Inflammatory macrophage treated with lipopolysaccharide for 4 hours (primary cell): ENCODE measurements at places on chromosomes 3 and 15.

GRCh38 chr15:58447271-58448010, 15.7 kb downstream of the LIPC start:
- DNase-seq: peak; percentile 80

DNA sequence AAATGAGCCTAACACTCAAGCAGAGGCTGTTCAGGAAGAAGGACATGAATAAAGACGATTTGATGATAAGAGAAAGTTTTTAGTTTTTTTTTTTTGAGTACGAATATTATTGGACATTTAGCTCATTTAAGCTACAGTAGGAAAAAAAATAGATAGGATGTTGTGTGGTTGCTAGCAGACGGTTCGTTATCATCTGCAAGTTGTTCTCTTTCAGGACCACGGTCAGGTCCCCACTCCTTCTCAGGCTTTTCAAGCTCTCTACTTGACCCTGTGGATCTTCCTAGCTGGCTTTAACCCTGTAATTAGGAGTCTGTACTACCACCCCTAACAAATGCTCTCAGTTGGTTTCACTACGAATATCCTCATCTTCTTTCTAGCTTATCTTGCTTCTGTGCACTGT, 1.1 kb downstream of the KCNH8 start:
- peak; percentile 24 for DNase-seq

DNA sequence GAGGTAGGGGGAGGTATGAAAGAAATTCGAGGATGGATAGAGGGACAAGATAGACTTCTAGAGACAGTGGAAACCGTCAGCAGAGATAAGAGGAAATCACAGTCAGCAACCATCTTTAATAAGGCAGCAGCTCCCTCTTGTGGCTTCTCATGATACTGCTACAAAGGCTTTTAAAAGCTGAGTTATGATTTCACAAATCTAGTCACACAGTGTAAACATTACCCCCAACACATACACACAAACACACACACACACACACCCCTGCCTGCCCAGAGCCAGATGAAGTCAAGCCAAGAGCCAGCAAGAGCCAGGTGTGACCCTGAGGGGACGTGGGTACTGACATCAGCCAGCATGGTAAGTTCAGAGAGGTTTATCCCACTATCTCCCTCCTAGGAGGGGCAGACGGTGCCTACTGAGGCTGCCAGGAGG, 18.9 kb upstream of the TGM5 start:
- DNase-seq: peak; percentile 71

GRCh38 chr15:68699124-68699880, 120.5 kb downstream of the CORO2B start:
- no peak for DNase-seq

DNA sequence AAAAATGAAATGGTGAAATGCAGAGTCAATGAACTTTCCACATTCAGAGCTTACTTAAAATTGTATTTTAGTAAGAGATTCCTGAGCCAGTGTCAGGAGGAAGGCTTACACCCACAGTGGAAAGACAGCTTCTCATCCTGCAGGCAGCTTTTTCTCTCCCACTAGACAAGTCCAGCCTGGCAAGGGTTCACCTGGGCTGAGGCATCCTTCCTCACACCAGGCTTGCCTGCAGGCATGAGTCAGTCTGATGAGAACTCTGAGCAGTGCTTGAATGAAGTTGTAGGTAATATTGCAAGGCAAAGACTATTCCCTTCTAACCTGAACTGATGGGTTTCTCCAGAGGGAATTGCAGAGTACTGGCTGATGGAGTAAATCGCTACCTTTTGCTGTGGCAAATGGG, 3.1 kb downstream of the CCR4 start:
- no peak for DNase-seq

DNA sequence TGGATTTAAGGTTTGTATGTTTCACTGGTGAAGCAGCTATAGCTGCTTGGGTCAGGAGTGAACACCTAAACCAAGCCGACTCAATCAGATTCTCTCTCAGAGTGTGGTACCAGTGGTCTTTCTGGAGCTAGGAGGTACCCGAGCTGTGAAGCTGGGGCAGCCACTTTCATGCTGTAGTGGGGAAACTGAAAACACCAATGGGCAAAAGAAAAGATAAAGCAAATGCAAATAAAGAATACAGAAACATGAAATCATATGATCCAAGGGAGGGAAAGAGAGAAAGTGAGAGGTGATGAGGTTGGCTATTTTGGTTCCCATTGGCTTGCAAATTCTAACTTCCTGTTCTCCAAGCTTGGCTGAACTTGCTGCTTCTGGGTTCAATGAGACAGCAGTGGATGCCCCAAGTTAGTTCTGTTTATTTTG, 212.3 kb upstream of the CFAP20DC start:
- DNase-seq: peak; percentile 32

DNA sequence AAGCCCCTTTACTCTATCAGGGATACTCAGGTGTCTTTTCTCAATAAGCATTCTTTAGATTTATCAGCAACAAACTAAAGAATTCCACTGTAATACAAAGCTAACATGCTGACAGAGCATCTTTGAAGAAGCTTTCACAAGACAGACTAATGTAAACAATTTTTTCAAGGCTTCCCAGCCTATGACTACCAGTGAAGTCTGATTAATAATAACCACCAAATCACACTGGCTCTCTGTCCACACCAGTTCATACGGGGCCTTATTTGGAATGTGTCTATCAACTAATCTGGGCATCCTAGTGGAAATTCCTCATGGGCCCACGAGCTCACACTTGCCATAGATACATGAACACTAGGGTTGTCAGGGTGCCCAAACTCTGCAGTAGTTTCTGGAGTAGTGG, 84.5 kb downstream of the EFL1 start:
- DNase-seq: no peak

DNA sequence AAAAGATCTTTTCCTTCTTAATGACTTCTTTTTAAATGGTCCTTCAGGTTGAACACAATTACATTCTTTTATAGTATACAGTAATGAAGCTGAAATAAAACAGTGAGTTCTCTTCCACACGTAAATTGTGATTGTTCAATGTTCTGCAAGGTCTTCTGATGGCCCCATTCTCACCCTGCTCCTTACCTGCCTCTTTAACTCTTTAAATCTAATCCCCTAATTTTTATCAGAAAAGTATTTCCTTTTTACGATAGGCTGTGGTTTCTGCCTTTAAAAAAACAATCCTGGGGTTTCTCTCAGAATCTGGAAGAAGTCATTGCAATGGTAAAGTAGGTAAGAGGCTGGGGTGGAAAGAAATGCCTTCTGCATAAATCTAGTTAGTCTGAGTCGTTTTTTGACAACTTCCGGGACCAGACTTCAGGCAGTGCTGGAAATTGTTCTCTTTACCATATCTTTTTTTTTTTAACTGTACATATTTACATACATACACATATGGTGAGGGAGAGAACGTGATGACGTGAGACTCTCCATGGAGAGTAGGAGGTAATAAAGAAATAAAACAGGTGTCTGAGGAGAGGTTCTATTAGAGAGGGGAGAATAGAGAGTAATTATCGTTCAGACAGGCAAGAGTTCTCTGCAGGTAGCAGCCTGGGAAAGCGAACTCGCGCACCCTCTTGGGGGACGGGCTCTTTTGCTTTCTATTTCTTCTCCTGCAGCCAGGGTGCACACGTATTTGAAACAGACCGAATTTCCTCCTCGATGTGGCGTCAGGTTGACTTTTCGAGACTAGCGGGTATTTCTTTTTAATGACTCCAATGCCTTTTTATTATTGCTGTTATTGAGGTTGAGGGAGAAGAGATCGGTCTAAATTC, at the start of gene SIDT1:
Gene SIDT1 (plus strand): TSS at position 730 of the 872 bp plus-strand sequence. CDS start 467 bp downstream, outside the sequence.
- DNase-seq: peak; percentile 21

DNA sequence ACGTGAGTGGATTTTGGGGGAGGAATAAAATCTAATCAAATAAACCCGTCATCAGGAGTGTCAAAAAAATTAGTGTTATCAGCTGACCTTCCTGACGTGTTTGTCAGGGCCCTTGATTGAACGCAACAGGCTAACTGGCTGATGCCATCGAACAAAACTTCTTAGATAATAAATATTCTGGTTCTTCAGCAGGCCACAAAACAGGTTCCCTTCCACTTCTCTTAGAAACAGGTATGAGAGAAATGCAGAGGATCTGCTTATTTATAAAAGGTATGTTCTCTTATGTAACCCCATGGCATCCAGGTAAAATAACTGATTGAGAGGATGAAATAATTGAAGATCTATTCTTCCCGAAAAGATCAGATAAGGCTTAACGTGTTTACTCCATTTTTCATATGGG, 7.6 kb upstream of the LRIG1 start:
- no peak for DNase-seq
